Right atrium auricular region (tissue), 2 donors: ENCODE measurements at places on chromosomes 13 and 19. TPM values are rescaled to one million over a fixed set of nuclear protein-coding genes. Genes with fewer than 3 reads are reported as not detected.

Gene FCHO1
- total RNA-seq: 1.3 TPM

Gene FXYD1
- 175 TPM for total RNA-seq

Gene ZNF765
- total RNA-seq: 2.3 TPM

Gene CEACAM5
- total RNA-seq: not detected

Gene FLT3
- 0.26 TPM for total RNA-seq

Gene C3
- 1,709 TPM for total RNA-seq

Gene ATP4A
- not detected for total RNA-seq

Gene KIR2DL4
- total RNA-seq: not detected

Gene ZNF737
- total RNA-seq: 3.0 TPM

Gene SIGLEC8
- 0.08 TPM for total RNA-seq

Gene KLK5
- 2.6 TPM for total RNA-seq

Gene SHISA7
- not detected for total RNA-seq

Gene GRAMD1A
- total RNA-seq: 29.6 TPM

Gene C19orf38
- not detected for total RNA-seq

Gene FFAR3
- not detected for total RNA-seq

Gene NKPD1
- total RNA-seq: 0.22 TPM

Gene PDE4A
- 9.4 TPM for total RNA-seq

Gene KCNK6
- total RNA-seq: 1.3 TPM

Gene CALR3
- total RNA-seq: not detected

Gene KRTDAP
- total RNA-seq: not detected

Gene TSEN34
- total RNA-seq: 37.0 TPM

Gene GPR183
- total RNA-seq: 7.6 TPM

Gene SPACA4
- not detected for total RNA-seq

Gene ZNF616
- 2.4 TPM for total RNA-seq

Gene ZFP14
- total RNA-seq: 1.3 TPM

Gene MTUS2
- total RNA-seq: 142 TPM

Gene SRRM5
- total RNA-seq: not detected

Gene MVB12A
- 24.8 TPM for total RNA-seq

Gene ZNF525
- total RNA-seq: 3.2 TPM

Gene CCDC169
- 0.28 TPM for total RNA-seq

Gene ZNF468
- total RNA-seq: 7.1 TPM

Gene CD320
- total RNA-seq: 51.0 TPM

Gene WDR87
- total RNA-seq: not detected

Gene LCP1
- total RNA-seq: 31.7 TPM

Gene IL12RB1
- 0.75 TPM for total RNA-seq

Gene ZNF506
- 14.2 TPM for total RNA-seq

Gene ZNF813
- 0.63 TPM for total RNA-seq

Gene ATP7B
- total RNA-seq: 4.3 TPM

Gene PSG5
- not detected for total RNA-seq

Gene ZNF223
- total RNA-seq: 4.2 TPM

Gene SDHAF1
- 30.8 TPM for total RNA-seq

Gene SULT2A1
- total RNA-seq: not detected

Gene URAD
- not detected for total RNA-seq

Gene PSG2
- not detected for total RNA-seq

Gene FTL
- total RNA-seq: 1,493 TPM

Gene F7
- total RNA-seq: 0.20 TPM

Gene CYP4F2
- not detected for total RNA-seq

Gene TBXA2R
- total RNA-seq: 1.1 TPM

Gene KLK12
- not detected for total RNA-seq

Gene ZBTB32
- not detected for total RNA-seq

Gene PRX
- 5.1 TPM for total RNA-seq

Gene NXNL1
- not detected for total RNA-seq

Gene DAND5
- 2.9 TPM for total RNA-seq

Gene PINLYP
- 4.5 TPM for total RNA-seq

Gene PPP1R15A
- 55.0 TPM for total RNA-seq
